ENCODE measurements at places on chromosomes 12 and 14. TPM values are rescaled to one million over a fixed set of nuclear protein-coding genes. Genes with fewer than 3 reads are reported as not detected.

TSPAN11 gene
- polyA plus RNA-seq = not detected

UBR7 gene
- polyA plus RNA-seq = 17.2 TPM

RDH16 gene
- 0.10 TPM for polyA plus RNA-seq

VWF gene
- 0.01 TPM for polyA plus RNA-seq

KRT4 gene
- 1.9 TPM for polyA plus RNA-seq

DNA sequence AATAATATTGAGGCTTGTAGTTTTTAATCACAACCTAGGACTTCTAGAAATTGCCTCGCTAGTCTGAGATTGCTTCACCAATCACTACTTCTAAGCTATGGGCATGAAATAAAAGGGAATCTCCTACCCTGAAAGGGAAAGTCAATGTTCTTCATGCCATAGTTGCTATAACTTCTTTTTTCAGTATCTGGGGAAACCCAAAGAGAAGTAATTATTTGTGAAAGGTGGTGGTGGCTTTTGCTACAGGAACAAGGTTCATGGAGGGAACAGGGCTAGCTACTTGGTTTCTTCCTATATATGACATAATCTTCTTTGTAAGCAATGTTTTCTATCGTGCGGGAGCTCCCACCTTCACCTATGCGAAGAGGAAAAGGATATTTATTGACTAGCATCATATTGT lies 61.6 kb upstream of the DNM1L start:
- H3K4me3 ChIP-seq = no peak overlapping the region
- H3K4me1 ChIP-seq = peaks cover 8% of the 10 kb centered on the region
- H3K36me3 ChIP-seq = peaks cover 7% of the 10 kb centered on the region
- no peak overlapping the region for H3K27ac ChIP-seq

GRCh38 chr12:77835969-77836368 lies 5.3 kb downstream of the NAV3 start:
- H3K4me3 ChIP-seq = no peak overlapping the region
- H3K27me3 ChIP-seq = no peaks in the 10 kb centered on the region
- H3K4me1 ChIP-seq = no peaks in the 10 kb centered on the region
- no peak for DNase-seq

GRCh38 chr12:6688543-6688998 lies 604 bp downstream of the ZNF384 start:
- DNase-seq = no peak
- peak overlapping the region; percentile 81 for H3K27ac ChIP-seq
- peak overlapping the region; percentile 97 for H3K4me3 ChIP-seq
- peaks cover 2% of the 10 kb centered on the region for H3K36me3 ChIP-seq
- H3K27me3 ChIP-seq = no peaks in the 10 kb centered on the region

DNA sequence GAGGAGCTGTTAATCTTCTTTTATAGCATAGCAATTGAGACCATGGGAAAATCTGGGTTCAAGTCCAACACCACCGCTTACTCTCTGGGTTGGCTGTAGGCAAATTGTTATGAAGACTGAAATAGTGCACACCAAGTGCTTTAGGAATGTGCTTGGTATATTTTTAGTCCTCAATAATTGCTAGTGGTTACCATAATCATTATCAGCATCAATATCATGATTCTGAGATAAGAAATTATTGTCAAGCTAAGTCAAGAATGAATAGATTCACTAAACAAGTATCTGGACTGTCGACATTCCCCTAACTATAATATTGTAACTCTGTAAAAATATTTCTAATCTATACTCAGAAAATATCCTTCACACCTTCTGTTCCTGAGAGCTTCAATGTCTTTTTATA lies 48.5 kb downstream of the ANO4 start:
- no peak overlapping the region for H3K4me3 ChIP-seq
- no peaks in the 10 kb centered on the region for H3K27me3 ChIP-seq
- H3K27ac ChIP-seq = no peak overlapping the region
- no peak for DNase-seq
- no peaks in the 10 kb centered on the region for H3K36me3 ChIP-seq
- peaks cover 14% of the 10 kb centered on the region for H3K4me1 ChIP-seq

- no peaks in the 10 kb centered on the region for H3K36me3 ChIP-seq
- H3K27ac ChIP-seq = no peak overlapping the region
- no peak overlapping the region for H3K4me3 ChIP-seq
- no peak for DNase-seq
- H3K27me3 ChIP-seq = peaks cover 64% of the 10 kb centered on the region
Observed at GRCh38 chr12:124756760-124757159, 106.9 kb downstream of the SCARB1 start.

GRCh38 chr14:68363843-68364767 lies 428.8 kb downstream of the ZFP36L1 start:
- no peak overlapping the region for H3K4me3 ChIP-seq
- H3K27me3 ChIP-seq = no peaks in the 10 kb centered on the region
- H3K36me3 ChIP-seq = no peaks in the 10 kb centered on the region
- H3K4me1 ChIP-seq = peaks cover 24% of the 10 kb centered on the region

DNA sequence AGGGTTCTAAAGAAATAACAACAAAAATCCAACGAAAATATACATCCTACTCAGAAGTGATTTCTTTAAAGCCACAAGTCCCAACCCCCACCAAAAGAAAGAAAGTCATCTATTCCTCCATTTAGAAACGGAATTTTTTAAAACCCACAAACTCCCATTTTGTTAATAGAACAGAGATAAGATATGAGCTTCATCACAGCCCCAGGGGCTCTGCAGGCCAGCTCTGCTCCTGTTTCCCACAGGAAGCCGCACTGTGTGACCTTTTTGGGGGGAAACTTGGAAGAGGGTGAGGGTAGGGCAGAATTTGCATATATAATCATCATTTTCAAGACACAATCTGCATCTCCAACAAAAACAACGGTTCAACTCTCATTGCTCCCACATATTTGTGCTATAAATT lies 2.8 kb downstream of the FBXL14 start:
- H3K4me3 ChIP-seq = peak overlapping the region; percentile 1
- no peaks in the 10 kb centered on the region for H3K27me3 ChIP-seq
- H3K36me3 ChIP-seq = no peaks in the 10 kb centered on the region
- DNase-seq = no peak
- H3K27ac ChIP-seq = no peak overlapping the region

GRCh38 chr14:32662211-32662610 lies 276.5 kb upstream of the NPAS3 start:
- no peak for DNase-seq
- no peaks in the 10 kb centered on the region for H3K4me1 ChIP-seq
- no peak overlapping the region for H3K27ac ChIP-seq
- no peak overlapping the region for H3K4me3 ChIP-seq
- H3K27me3 ChIP-seq = no peaks in the 10 kb centered on the region

DNA sequence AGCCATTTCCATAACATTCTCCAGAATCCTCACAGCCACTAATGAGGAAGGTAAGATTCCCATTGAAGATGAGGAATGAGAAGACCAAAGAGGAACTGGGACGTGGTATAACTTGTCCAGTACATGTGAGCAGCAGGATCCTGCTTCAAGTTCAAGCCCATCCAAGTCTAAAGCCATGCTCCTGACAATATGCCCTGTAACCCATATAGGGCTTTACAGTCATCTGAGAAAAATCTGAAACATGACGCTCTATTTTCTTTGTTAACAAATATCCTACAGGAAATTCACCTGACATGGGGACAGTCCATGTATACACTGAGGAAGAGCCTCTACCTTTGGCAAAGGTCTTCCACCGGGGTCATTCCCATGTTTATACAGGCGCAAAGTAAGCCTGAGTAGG lies 3.1 kb upstream of the ACTR6 start:
- no peaks in the 10 kb centered on the region for H3K36me3 ChIP-seq
- peak overlapping the region; percentile 46 for H3K27ac ChIP-seq
- DNase-seq = peak; percentile 30
- H3K4me3 ChIP-seq = no peak overlapping the region
- no peaks in the 10 kb centered on the region for H3K27me3 ChIP-seq

GRCh38 chr14:99475179-99475578 lies 5.5 kb downstream of the SETD3 start:
- H3K27ac ChIP-seq = peak overlapping the region; percentile 30
- H3K4me1 ChIP-seq = peaks cover 27% of the 10 kb centered on the region
- DNase-seq = no peak
- H3K36me3 ChIP-seq = no peaks in the 10 kb centered on the region
- H3K4me3 ChIP-seq = no peak overlapping the region

DNA sequence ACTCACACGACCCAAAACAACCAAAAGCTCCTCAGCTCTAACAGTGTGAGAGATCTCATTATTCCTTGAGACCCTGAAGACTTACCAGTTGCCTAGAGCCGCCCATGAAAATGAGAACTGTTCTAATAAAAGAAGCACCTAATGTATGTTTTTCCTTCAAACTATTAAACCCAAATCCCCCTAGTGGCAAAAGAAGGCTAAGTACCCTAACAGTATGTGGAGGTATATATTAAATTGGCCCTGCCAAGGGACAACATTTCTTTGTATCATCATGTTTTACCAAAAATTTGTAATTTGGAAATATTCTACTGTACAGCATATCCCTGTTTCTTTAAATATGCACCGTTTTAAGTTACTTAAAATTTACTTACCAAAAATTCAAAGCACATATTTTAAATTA lies 38.0 kb upstream of the PPFIA2 start:
- no peaks in the 10 kb centered on the region for H3K27me3 ChIP-seq
- no peak overlapping the region for H3K27ac ChIP-seq
- H3K36me3 ChIP-seq = no peaks in the 10 kb centered on the region
- H3K4me3 ChIP-seq = no peak overlapping the region

GRCh38 chr14:101927859-101928258 lies 36.5 kb upstream of the DYNC1H1 start:
- H3K27me3 ChIP-seq = no peaks in the 10 kb centered on the region
- H3K4me1 ChIP-seq = no peaks in the 10 kb centered on the region
- no peak for DNase-seq
- H3K4me3 ChIP-seq = no peak overlapping the region
- H3K27ac ChIP-seq = no peak overlapping the region

DNA sequence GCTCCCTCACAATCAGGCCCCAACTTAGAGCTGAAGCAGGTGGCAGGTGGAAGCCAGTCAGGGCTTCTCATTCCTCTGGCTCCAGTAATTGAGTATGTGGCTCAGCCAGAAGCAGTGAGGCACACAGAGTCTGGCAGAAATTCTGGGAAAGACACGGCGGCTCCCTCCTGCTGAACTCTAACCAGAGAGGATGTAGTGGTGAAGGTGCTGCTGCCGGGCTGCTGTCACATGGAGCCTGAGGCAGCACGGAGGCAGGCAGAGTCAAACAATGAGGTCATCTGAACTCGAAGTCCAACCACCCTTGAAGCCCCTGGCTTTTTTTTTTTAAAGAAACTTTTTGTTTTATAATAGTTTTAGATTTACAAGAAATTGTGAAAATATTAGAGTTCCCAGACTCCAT lies 33.4 kb upstream of the SMOC1 start:
- no peaks in the 10 kb centered on the region for H3K4me1 ChIP-seq
- H3K36me3 ChIP-seq = no peaks in the 10 kb centered on the region
- DNase-seq = no peak
- H3K27ac ChIP-seq = no peak overlapping the region
- H3K4me3 ChIP-seq = no peak overlapping the region
- H3K27me3 ChIP-seq = peaks cover 11% of the 10 kb centered on the region

GRCh38 chr12:55743406-55744339 lies 751 bp downstream of the GDF11 start:
- H3K4me3 ChIP-seq = peak overlapping the region; percentile 74
- no peaks in the 10 kb centered on the region for H3K27me3 ChIP-seq
- H3K4me1 ChIP-seq = peaks cover 8% of the 10 kb centered on the region
- DNase-seq = no peak

- H3K4me3 ChIP-seq = no peak overlapping the region
- no peak overlapping the region for H3K27ac ChIP-seq
- H3K27me3 ChIP-seq = no peaks in the 10 kb centered on the region
Observed at GRCh38 chr14:64812412-64812811, 67.3 kb downstream of the SPTB start.

- DNase-seq = no peak
- H3K4me3 ChIP-seq = no peak overlapping the region
- H3K36me3 ChIP-seq = no peaks in the 10 kb centered on the region
- H3K27me3 ChIP-seq = no peaks in the 10 kb centered on the region
- no peaks in the 10 kb centered on the region for H3K4me1 ChIP-seq
Observed at GRCh38 chr12:85448548-85449139, 168.6 kb downstream of the ALX1 start.

DNA sequence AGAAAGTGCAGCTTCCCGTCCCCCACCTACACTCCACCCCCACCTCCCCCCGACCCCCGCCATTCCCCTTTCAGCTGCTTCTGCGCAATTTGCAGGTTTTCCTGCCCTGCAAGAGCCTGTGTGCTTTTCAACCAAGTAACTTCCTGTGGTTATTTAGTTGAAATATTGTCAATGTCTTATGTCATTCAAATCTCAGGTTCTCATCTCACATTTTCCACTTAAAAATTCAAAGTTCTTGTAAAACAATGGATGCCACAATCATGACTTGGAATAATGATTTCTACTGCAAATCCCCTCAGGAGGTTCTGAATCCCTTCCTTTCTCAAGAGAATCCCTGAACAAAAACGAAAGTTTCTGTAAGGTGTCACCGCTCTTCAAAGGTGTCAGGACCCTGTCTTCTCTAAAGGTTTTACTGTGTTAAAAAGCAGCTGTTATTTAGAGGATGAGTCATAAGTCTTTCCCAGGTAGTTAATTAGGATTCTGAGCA lies 31.6 kb downstream of the WBP11 start:
- no peaks in the 10 kb centered on the region for H3K36me3 ChIP-seq
- DNase-seq = no peak
- peak overlapping the region; percentile 44 for H3K4me3 ChIP-seq
- no peaks in the 10 kb centered on the region for H3K27me3 ChIP-seq
- H3K27ac ChIP-seq = peak overlapping the region; percentile 0
- peaks cover 25% of the 10 kb centered on the region for H3K4me1 ChIP-seq

GRCh38 chr14:104734991-104735779 lies 11.2 kb downstream of the ADSS1 start:
- DNase-seq = no peak
- no peaks in the 10 kb centered on the region for H3K36me3 ChIP-seq
- H3K27ac ChIP-seq = no peak overlapping the region
- no peaks in the 10 kb centered on the region for H3K27me3 ChIP-seq

DNA sequence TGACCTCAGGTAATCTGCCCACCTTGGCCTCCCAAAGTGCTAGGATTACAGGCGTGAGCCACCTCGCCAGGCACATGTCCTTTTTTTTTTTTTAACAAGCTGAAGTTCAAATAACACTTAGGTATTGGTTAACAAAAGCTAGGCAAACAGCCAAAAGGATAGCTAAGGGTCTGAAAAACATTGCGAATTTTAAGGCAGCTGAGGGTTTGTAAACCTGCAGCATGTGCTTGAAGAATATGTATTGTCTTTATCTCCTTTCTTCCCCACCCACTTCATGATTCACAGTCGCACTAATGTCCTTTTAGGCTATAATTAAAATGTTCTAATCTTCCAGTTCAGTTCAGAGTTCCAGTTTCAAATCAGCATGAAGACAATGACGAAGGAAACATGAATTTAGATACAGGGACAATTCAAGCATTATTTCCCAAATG lies 30.1 kb upstream of the CERS5 start:
- no peaks in the 10 kb centered on the region for H3K27me3 ChIP-seq
- H3K27ac ChIP-seq = no peak overlapping the region
- peaks cover 14% of the 10 kb centered on the region for H3K4me1 ChIP-seq
- no peak overlapping the region for H3K4me3 ChIP-seq
- H3K36me3 ChIP-seq = peaks cover 45% of the 10 kb centered on the region

All from keratinocyte (primary cell).